CD14-positive monocyte (primary cell): ENCODE measurements at places on chromosomes 1 and 21.

GRCh38 chr1:218390618-218391017, 45.5 kb downstream of the TGFB2 start:
- DNase-seq = no peak

DNA sequence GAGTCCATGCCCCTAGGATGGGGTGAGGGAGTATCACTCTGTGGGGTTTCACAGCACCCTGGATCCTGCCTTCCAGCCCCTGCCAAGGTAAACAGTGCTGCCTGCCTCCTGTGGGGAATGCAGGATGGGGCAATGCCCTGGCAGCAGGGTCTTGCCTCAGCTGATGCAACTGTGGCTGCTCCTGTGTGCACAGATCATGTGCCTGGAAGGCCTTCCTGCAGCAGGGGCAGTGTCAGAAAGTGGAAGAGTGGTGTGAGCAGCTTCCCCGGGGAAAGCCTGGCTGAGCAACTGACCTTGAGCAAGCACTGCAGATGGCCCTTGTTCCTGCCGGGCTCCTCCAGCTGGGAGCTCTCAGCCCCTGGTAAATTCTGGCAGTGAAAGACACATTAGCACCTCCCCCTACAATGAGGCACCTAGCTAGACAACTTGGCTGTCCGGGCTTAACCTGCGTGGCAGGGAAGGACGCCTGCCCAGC, 9.9 kb downstream of the TOR3A start:
- DNase-seq = no peak

DNA sequence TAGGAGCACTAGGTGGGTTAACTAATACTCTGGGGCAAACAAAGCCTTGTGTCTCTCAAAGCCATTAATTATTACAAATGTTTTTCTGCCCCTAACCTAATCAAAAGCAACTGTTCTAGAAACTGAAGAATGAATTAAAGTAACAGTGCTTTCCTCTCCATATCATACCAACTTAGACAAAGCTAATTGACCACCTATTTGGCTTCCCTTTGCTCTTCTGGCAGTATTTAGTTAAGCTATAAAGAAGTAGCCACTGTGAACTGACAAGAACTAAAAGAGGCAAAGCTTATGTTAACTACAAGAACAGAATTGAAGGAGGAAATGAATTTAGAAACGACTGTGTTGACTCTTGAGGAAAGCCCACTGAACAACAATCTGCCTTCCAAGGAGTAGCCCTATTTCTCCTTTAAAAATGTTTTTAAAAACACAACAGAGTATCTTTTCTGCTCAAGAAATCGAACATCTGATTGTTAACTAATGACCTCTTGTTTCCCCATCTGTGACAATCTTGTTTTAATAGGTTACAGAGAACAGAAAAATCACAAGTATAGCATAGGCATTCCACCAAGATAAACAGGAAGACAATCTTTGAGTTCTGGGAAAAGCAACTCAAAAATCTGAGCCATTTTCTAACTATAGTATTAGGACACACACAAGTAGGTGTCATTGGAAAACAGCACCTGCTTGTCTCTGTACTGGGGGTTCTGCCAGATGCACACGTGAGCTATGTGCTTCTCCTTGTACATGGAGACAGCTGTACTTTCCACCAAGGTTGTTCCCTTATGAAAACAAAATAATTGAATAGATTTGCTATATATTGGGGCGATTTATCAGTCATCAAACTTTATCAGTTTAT, 3.1 kb upstream of the EGLN1 start:
- DNase-seq = no peak

DNA sequence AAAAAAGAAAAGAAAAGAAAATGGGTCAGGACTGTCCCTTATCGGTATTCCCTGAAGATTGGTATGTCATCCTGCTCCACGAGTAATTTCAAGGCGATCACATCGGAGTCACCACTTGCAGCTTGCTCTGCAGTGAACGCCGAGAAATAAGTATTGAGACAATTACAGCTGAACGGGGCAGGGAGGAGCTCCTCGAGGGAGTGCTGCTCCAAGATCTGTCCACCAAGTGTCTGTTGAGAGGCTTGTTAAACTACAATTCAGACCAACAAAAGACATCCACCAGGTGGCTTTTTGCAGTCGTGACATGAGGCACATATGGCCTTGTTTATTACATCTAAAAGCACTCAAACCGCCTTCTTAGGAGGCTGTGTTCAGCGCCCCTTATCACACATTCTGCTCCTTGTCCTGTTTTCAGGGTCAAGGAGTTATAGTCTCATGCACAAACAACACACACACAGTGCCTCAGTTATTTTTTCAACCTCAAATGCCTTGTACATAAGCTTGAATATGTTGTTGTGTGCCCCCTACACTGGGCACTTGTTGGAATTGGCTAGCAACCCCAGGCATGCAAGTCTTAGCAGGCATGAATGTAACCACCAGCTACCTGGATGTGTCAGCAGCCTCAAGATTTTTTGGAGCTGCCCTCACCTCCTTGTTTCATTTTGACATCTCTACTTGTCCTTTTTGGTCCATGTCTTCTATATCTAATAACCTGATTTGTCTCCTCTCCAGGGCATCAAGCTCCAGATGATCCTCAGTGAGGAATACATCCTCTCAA, 13.0 kb upstream of the CD48 start:
- no peak for DNase-seq

GRCh38 chr21:19256934-19257660, 853.5 kb upstream of the TMPRSS15 start:
- no peak for DNase-seq

- no peak for DNase-seq
These were observed 904 bp downstream of the GJB3 start for GRCh38 chr1:34781844-34782391.

- DNase-seq = no peak
These were observed 6.3 kb upstream of the OLFML3 start for GRCh38 chr1:113972954-113973353.

DNA sequence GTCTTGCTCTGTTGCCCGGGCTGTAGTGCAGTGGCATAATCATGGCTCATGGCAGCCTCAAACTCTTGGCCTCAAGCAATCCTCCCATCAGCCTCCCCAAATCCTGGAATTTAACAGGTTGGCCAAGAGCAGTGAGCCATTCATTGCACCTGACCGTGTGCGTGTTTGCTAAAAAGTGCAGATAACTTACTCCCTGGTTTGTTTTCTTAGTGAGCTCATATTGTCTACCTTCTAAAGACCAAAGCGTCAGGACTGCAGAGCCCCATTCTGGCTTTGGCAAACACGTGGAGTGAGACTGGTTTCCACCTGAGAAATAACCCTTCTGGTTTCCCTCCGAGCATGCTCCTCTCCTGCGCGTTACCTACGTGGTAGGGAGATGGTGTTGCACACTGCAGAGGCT, 32.2 kb upstream of the CA6 start:
- DNase-seq = no peak

DNA sequence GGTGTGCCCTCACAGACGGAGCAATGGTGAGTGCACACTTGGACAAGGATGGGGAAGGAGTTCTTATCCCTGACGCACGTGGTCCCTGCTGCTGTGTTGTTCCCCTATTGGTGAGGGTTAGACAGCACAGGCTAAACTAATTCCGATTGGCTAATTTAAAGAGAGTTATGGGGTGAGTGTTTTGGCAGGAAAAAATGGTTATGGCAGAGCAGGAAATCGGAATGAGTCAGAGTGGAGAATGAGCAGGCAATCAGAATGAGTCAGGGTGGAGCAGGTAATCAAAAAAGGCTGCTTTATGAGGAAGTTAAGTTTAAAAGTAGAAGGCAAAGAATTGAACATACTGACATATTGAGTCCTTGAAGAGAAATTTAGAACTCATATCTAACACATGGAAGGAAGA, 100.5 kb downstream of the NGF start:
- DNase-seq = no peak

- no peak for DNase-seq
These were observed 30.2 kb downstream of the SRRM1 start for GRCh38 chr1:24673341-24673740.

- DNase-seq = no peak
These were observed 11.0 kb downstream of the WLS start for GRCh38 chr1:68221001-68221979.
